ENCODE measurements at places on chromosomes 7 and 10.

DNA sequence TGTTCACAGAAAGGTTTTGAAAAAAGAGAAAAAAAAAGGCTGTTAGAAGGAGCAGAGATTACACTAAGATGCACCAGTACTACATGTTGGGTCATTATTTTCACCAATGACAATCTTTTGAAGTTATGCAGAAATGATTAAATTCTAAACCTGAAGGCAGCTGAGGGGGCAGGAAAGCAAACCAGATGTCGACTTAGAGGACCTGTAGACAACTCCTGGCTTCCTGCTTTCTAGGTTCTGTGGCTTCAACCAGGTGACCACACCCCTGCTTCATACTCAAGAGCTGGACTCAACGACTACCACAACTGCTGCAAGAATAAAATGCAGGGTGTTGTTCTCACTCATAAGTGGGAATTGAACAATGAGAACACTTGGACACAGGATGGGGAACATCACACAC lies 30.0 kb downstream of the MYOF start:
- no peak for DNase-seq

GRCh38 chr10:19888061-19888660 lies 71.9 kb downstream of the PLXDC2 start:
- no peak for DNase-seq

DNA sequence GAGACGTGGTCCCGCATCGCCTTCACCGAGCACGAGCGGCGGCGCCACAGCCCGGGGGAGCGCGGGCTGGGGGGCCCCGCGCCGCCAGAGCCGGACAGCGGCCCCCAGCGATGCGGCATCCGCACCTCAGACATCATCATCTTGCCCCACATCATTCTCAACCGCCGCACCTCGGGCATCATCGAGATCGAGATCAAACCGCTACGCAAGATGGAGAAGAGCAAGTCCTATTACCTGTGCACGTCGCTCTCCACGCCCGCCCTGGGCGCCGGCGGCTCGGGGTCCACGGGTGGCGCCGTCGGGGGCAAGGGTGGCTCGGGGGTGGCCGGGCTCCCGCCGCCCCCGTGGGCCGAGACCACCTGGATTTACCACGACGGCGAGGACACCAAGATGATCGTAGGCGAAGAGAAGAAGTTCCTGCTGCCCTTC lies 737 bp downstream of the CNNM2 start:
- DNase-seq, result no peak

DNA sequence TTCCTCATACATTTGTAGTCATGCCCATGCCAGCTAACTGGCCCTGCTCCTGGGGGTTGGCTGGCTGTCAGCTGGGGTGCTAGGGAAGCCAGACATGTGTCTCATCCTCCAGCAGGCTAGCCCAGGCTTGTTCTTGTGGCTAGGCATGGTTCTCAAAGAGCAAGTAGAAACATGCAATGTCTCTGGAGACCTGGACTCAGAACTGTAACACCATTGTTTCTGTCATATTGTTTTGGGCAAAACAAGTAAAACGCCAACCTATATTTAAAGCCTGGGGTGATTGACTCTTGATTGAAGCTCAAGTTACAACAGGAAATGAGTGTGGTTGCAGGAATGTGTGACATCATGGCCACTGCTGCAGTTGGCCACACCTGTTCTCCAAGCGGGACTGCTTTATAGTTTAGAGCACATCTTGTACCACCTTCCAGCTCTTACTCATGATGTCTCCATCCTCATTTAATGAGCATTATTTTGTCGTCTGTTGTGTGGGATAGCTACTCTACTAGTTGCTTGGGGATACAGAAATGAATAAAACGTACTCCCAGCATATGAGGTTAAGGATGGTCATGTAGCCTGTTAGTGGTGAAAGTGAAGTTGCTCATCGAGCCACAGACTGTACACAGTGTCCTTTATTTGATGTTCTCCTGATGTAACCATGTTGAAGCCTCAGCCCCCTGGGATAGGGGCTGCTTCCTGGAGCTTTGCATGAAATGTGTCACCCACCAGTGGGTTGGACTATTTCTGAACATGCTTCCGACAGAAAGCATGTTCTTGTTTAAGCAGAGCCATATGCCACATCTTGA lies 168.4 kb downstream of the SORCS3 start:
- DNase-seq, result no peak

- no peak for DNase-seq
Measured at GRCh38 chr7:195010-195829, 2.8 kb downstream of the FAM20C start.
